ENCODE measurements at places on chromosomes 3 and 15.
A peak's percentile ranks its signal among the peaks of the same experiment; 100 is the strongest.

GRCh38 chr3:32733631-32734229 is 48.7 kb downstream of the CNOT10 start:
- no peak for DNase-seq

GRCh38 chr15:52485290-52485689 is 43.4 kb downstream of the MYO5A start:
- DNase-seq = no peak

DNA sequence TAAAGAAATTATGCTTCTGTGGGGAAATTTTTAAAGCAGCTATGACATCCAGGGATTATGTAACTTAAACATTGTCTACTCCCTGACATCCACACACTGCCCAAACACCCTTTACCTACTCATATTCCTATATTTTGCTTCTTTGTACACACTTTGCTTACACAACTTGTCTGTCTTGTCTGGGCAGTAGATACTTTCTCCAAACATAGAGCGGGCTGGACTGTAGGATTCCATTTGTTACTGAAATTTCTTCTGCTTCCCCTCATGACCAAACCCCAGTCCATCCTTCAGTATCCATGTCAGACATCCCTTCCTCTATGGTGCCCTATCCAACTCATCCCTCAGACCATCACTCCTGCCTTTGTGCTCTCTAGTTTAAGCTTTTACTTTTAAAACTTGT is 19.9 kb downstream of the NCEH1 start:
- no peak for DNase-seq

DNA sequence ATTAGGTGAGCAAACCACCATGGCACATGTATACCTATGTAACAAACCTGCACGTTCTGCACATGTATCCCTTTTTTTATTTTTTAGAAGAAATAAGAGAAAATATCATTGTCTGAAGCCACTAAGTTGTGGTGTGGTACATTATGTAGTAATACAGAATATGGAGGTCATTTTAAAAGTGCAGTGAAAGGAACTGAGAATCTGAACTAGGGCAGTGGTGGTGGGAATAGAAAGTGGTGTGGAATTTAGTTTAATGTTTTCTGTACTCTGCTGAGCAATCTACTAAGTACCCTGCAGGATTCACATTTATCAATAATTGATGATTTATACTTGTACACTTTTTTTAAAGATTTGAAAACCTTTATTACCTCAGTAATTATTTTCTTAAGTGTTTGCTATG is 283.5 kb downstream of the CHL1 start:
- DNase-seq = no peak

- no peak for DNase-seq
Observed at GRCh38 chr15:98905963-98906711, 101.5 kb downstream of the PGPEP1L start.

GRCh38 chr15:25847051-25847450 is 16.1 kb downstream of the ATP10A start:
- DNase-seq = no peak

DNA sequence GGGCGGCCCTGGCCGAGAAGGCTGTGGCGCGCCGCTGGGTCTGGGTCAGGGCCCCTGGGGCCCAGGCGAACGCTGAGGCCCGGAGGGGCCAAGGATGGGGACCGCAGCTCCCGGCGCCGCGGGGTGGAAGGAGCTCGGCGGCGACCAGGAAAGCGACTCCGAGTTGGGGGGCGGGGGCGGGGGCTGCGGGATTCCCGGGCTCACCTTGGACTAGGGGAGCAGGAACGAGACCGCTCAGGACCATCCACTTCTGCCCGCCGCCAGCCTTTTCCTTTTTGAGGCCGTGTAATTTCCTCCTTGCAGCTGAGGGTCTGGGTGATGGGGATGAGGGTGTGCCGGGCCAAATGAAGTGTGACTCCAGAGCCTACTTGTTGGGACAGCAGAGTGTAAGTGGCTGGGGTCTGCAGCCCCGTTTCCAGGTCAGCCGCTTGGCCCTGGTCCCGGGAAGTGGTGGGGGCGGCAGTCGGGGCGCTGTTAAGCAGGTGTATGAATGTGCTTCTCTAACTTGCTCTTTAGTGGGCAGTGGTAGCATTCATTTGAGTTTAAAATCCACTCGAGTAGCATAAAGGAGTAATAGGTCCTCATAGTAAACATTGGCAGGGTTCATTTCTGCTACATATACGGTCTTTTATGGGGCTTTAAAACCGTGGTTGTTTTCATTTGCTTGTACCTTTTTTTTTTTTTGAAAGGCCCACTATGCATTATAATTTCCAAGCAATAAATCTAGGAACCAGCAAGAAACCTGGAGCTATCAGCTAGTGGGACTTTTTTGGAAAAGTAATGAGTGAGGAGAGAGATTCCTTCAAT is 717 bp downstream of the PXK start:
- DNase-seq = peak; percentile 52

DNA sequence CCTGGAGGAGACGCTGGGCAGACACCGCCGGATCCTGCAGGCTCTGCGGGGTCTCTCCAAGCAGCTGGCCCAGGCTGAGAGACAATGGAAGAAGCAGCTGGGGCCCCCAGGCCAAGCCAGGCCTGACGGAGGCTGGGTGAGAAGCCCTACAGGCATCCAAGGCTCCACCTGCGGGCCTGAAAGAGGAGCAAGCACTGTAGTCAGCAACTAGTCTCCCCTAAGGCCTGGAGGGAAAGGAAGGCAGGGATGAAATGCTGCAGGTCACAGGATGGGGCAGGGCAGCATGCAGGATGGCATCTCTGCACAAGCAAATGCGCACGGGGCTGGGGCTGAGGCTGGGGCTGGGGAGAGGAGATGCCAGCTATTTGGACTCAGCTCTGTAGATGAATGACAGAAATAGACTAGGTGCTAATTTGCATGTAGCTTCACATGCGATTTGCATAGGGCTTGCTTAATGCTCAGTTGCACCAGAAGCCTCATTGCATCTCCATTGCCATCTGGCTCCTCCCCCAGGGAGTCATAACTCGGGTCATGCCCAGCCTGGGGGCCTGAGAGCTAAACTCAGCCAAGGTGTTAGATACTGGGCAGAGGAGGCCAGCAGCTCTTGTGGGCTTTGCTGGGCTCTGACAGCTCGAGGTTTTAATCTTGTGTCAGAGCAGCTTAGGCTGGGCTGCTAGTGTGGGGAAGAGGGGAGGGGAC is 5.2 kb upstream of the CPLX3 start:
- no peak for DNase-seq

- no peak for DNase-seq
Observed at GRCh38 chr3:153885359-153885758, 235.8 kb upstream of the ARHGEF26 start.

DNA sequence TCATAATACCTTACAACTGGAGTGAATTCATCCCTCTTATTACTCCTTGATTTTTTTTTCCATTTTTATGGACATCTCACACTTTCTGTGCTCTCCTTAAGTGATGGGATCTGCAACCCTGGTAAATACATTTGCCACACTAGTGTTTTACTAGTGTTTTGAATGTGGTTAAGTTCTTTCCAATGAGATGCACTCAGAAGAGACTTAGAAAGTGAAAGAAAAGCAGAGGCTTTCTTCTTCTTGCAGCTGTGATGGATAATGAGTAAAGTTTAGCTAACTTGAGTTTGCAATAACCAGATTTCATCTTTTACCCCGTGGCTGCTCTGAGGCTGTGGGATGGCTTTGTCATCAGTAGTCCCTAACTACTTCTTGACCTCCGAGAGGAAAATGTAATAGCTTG is 1248.4 kb downstream of the NSUN3 start:
- no peak for DNase-seq

- no peak for DNase-seq
Observed at GRCh38 chr3:4398120-4398940, 68.7 kb downstream of the SUMF1 start.

GRCh38 chr3:61777483-61777882 is 216.1 kb downstream of the PTPRG start:
- DNase-seq = no peak

DNA sequence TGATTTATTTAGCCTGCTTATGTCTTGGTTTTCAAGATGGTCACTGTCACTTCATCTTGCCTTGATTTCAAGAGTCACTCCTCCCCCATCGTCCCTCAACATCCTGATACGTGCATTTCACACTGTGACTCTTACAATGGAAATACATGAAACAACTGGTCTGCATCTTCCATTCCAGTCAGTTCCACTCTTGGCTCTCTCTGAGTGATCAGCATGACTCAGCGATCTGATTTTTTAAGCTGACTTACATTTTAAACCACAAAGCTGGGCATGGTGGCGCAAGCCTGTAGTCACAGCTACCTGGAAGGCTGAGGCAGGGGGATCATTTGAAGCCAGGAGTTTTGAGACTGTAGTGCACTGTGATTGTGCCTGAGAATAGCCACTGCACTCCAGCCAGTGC is 271.2 kb upstream of the ROPN1 start:
- DNase-seq = no peak

DNA sequence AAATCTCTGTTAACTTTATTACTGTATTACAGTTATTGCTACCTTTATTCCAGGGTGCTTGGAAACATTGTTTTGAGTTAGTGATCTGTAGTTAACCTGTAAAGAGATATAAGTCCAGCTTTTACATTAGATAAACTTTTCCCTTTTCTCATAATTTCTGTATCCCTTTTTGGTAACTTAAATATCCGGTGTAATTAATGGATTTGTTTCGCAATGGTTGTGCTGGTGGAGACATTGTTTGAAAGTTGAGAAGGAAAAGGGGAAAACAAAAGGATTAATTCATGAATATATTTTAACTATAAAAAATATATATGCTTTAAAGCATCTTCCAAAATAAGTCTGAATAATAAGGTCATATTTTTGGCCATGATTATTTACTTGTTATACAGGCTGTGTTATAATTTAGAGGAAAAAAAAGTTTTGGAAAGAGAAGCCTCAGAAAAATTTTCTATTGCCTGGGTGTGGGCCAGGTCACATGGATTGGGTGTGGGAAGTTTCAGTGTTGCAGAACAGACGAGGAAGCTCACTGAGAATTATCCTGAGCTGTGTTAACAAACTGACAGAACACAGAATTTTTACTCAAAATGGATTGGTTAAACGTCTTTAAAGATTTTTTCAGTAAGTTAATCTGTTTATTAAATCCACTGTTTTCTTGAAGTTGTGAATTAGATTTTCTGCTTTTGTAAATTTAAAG is 27.7 kb upstream of the IL20RB start:
- no peak for DNase-seq

DNA sequence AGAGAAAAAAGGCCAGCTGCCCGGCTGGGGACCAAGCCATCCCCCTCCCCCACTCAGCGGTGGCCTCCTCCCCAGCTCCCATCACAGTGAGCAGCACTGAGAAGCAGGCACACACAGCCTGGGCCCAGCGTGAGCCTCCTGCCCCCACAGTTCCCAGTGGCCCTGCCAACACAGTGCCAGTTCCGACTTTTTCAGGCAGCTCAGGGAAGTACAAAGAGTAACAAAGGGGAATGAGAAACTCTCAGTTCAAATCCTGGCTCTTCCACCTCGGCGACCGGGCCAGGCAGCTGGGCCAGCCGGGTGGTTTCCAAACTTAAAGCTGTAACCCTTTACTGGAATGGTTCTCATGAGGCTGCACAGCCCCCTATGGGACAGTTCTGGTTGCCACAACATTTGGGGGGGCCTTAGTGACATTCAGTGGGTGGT is 18.5 kb downstream of the TNK2 start:
- DNase-seq = no peak

- DNase-seq = no peak
Observed at GRCh38 chr3:159882790-159883779, 105.5 kb upstream of the IL12A start.

GRCh38 chr3:88112289-88112688 is 37.5 kb upstream of the C3orf38 start:
- DNase-seq = no peak

DNA sequence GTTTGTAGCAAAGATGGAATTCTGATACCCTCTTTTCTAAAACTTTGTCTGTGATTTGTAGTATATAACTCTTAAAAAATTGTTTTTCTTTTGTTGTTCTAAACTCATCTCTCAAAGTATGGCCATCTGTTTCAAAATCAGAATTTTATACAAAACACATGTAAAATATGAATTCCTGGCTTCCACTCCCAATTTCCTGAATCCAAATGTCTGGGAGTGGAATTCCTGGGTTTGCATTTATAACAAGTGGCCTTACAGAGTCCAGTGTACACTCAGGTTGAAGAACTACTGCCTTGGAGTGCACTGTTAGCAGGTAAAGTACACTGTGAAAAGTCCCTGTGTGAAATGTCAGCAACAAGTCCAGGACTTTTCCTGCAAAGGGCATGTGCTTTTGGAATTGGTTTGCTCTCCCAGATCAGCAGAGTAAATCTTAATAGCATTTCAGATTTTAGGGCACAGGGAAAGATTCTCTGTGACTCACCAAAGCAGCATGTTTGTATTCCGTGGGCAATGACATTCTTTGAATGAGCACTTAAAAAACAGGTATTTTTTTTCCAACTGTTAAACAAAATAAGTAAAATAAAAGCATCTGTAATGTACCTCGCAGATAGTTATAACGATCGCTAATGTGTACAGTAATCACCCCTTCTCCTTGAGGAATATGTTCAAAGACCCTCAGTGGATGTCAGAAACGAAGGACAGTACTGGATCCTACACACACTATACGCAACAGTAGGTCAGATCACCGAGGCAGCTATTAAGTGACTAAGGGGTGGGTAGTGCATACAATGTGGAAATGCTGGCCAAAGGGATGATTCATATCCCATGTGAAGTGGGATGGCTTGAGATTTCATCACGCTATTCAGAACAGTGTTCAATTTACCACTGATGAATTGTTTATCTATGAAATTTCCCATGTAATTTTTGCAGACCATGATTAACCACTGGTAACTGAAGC is 2.0 kb upstream of the CLDN16 start:
- no peak for DNase-seq

GRCh38 chr3:11159421-11159904 is 5.2 kb downstream of the HRH1 start:
- no peak for DNase-seq

DNA sequence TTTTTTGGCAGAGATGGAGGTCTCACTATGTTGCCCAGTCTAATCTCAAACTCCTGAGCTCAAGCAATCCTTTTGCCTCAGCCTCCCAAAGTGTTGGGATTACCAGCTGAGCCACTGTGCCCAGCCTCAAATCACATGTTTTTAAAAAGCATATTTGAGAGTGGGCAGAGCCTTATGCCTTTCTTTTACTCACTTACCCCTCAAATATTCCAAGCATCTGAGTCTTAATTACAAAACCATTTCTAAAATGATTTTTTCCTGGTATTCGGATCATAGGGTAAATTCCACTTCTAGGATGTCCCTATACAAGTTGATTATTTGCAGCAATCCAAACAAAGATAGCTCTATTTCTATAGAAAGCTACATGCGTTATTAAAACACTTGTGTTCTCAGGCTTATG is 106.1 kb downstream of the RFTN1 start:
- DNase-seq = no peak

DNA sequence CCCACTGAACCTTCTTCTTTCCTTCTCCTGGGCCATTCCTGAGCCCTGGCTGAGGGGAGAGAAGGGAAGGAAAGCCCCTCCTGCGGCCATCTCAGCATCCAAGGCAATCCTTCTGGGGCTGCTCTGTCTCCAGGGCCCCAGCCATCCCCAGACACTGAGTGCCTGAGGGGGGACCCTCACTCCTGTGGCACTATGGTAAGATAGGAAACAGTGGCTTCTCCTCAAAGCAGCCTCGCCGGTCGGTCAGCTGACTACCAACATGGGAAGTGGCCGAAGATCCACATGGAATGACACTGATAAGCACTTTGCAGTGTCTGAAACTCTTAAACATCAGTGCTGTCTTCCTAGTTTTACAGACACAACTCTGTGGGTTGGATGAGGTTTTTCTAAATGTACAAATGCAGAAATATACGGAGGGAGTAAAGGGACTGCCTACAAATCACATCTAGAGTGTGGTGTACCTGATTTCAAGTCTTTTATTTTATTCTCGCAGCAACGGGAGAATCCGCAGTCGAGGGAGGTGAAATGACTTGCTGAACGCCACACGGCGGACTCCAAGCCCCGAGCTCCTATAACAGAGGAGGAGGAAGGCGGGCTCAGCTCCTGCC is 973 bp upstream of the ITPKA start:
- DNase-seq = no peak
